ENCODE measurements at places on chromosomes 13 and 19. TPM values are rescaled to one million over a fixed set of nuclear protein-coding genes. Genes with fewer than 3 reads are reported as not detected.

DNA sequence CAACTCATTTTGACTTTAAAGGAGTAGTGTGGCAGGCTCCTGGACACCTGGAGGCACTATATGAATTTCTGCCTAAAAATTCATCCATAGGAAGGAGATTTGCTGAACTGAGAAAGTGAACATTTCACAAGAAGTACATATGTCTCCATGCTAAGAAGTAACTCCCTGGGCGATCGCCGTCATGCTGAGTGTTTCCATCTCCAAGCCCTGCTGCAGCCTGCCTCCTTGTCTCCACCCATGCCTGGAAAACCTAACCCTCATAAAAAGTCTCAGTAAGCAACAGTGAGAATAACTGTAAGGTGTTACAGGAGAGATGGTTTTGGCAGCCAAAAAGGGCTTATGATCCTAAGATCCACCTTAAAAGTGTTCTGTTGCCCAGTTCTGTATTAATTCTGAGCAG is 251.3 kb downstream of the SHISA2 start:
- peaks cover 3% of the 10 kb centered on the region for H3K4me1 ChIP-seq
- H3K36me3 ChIP-seq: no peaks in the 10 kb centered on the region
- H3K27me3 ChIP-seq: no peaks in the 10 kb centered on the region
- H3K4me3 ChIP-seq: no peak overlapping the region
- H3K27ac ChIP-seq: no peak overlapping the region
- DNase-seq: no peak

Gene HS6ST3
- 0.60 TPM for total RNA-seq

GRCh38 chr19:18730885-18731513 is 47.5 kb downstream of the CRTC1 start:
- H3K36me3 ChIP-seq: no peaks in the 10 kb centered on the region
- no peak for DNase-seq
- H3K27ac ChIP-seq: no peak overlapping the region
- no peaks in the 10 kb centered on the region for H3K27me3 ChIP-seq
- H3K4me3 ChIP-seq: no peak overlapping the region

DNA sequence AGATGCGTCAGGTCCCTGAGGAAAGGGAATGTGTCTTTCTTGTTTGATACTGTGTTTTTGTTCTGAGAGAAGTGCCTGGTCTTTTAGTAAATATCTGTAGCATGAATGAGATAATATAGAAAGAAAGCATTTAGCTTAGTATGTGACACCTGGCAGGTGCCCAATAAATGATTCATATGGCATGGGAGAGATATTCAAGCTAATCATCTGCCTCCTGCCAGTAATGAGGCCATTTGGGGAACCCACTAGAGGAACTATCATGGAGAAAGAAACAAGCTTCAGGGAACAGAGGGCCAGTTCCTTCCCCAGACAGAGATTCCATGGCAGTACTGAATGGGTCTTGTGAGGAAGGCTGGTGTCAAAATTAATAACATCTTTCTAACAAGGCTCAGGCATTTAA is 603.9 kb downstream of the DCT start:
- H3K27me3 ChIP-seq: no peaks in the 10 kb centered on the region
- peaks cover 15% of the 10 kb centered on the region for H3K36me3 ChIP-seq
- no peak overlapping the region for H3K4me3 ChIP-seq
- H3K27ac ChIP-seq: peak overlapping the region; percentile 28
- peaks cover 10% of the 10 kb centered on the region for H3K4me1 ChIP-seq
- DNase-seq: no peak

Gene CYP4F12
- total RNA-seq: not detected

DNA sequence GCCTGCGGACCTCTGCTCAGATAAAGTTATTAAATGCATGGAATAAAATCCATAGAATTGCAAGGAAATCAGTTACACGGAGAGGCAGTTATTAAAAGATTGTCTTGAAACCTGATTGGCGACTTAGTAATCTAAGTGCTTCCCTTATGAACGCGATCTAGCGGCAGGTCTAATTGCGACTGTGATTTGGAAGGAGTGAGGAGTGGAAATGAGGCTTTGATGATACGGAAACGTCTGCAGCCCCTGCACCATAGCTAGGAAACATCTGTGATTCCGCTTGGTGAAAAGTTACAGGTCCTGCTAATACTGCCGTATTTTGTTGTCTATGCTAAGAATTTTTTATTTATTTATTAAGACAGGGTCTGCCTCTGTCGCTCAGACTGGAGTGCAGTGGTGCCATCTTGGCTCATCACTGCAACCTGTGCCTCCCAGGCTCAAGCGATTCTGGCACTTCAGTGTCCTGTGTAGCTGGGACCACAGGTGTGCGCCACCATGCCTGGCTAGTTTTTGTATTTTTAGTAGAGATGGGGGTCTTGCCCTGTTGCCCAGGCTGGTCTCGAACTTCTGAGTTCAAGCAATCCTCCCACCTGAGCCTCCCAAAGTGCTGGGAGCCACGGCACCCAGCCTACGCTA is 887 bp downstream of the NDUFS7 start:
- H3K4me1 ChIP-seq: peaks cover 12% of the 10 kb centered on the region
- peak overlapping the region; percentile 64 for H3K27ac ChIP-seq
- peak overlapping the region; percentile 92 for H3K4me3 ChIP-seq
- DNase-seq: no peak
- peaks cover 5% of the 10 kb centered on the region for H3K27me3 ChIP-seq
- peaks cover 9% of the 10 kb centered on the region for H3K36me3 ChIP-seq

DNA sequence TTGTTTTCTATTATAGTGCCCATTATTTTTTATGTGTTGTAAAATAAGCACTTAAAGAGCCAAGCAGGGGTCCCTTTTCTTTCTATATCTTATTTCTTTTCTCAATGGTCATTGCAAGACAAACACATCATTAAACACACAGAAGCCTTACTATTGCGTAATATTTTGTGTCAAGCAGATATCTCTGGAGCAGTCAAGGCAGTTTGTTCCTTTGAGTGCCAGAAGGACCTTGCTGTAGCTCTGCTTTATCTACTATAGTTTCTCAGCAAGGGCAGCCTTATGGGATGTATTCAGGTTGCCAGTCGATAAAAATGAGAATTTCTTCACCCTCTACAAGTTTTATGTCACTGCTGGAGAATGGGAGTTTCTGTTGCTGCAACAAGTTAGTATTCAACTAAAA is 319.3 kb downstream of the TDRD3 start:
- H3K27ac ChIP-seq: no peak overlapping the region
- no peak overlapping the region for H3K4me3 ChIP-seq
- H3K27me3 ChIP-seq: no peaks in the 10 kb centered on the region
- no peak for DNase-seq
- H3K4me1 ChIP-seq: no peaks in the 10 kb centered on the region
- no peaks in the 10 kb centered on the region for H3K36me3 ChIP-seq

GRCh38 chr13:46008631-46009030 is 43.9 kb downstream of the ZC3H13 start:
- peaks cover 17% of the 10 kb centered on the region for H3K36me3 ChIP-seq
- H3K4me1 ChIP-seq: no peaks in the 10 kb centered on the region
- no peaks in the 10 kb centered on the region for H3K27me3 ChIP-seq
- no peak overlapping the region for H3K4me3 ChIP-seq
- no peak for DNase-seq

Gene SYDE1
- total RNA-seq: 22.7 TPM

DNA sequence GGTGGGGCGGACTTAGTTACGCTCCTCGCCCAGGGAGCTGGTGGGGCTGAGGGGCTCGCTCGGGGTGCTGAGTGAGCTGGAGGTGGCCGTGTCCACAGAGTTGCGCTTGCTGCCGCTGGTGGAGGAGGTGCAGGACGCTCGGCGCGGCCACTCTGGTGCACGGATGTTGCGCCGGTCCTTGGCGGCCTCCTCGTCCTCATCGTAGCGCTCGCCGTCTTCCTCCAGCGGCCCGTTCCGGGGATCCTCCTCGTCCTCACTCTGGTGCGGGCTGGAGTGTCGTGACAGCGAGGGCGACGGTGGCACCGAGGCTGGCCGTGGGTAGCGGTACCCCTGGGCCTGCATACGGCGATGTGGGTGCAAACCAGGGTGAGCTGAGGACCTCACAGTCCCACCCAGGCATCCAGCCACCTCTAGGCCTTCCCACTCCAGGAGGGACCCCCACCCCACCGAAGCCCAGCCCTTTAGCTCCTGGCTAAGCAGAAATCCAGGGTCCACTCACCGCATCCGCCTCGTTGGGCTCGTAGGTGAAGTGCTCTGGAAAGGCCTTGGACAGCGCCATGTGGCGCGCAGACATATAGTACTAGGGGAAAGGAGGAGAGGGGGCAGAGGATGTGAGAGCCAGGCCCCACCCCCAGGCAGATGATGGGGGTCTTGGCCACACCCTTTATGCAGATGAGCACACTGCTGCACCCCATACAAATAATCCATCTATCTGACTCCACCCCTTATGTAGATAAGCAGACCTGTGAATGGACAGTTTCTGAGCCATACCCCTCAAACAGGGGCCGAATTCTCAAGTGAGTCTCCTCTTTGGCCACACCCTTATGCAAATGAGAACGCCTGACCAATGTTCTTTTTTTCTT is 4.4 kb downstream of the FTL start:
- no peak overlapping the region for H3K27ac ChIP-seq
- H3K4me3 ChIP-seq: no peak overlapping the region
- peaks cover 28% of the 10 kb centered on the region for H3K36me3 ChIP-seq

DNA sequence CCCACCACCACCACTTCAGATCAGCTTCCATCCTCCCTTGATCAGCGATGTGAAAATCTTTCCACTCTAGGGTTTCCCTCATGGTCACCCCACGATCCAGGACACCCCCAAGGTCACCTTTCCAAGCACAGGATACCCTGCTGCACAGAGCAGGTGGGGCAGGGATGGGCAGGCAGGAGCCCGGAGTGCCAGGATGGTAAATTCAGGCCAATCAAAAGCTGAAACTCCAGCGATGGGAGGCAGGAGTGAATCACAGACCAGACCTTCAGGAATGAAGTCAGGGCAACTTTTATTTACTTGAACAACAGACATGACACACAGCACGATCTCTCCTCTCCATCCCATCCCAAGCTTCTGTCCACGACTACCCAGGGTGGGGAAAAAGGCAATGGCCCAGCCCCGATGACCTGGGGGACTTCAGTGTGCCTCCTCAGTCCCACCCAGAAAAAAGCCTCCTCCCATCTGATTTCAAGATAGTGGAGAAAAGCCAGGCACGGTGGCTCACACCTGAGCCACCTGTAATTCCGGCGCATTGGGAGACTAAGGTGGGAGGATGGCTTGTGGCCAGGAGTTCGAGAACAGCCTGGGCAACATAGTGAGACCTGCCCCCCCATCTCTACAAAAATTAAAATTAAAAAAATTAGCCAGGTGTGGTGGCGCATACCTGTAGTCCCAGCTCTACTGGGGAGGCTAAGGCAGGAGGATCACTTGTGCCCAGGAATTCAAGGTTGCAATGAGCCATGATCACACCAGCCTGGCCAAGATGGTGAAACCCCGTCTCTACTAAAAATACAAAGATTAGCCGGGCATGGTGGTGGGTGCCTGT is 39.2 kb downstream of the ZSWIM4 start:
- peak overlapping the region; percentile 79 for H3K4me3 ChIP-seq
- DNase-seq: no peak
- H3K27me3 ChIP-seq: no peaks in the 10 kb centered on the region
- H3K27ac ChIP-seq: peak overlapping the region; percentile 92
- H3K36me3 ChIP-seq: peaks cover 10% of the 10 kb centered on the region

Measured in mesothelial cell of epicardium (in vitro differentiated cells).